ENCODE measurements at places on chromosomes 7 and 10.
A peak's percentile ranks its signal among the peaks of the same experiment; 100 is the strongest.

DNA sequence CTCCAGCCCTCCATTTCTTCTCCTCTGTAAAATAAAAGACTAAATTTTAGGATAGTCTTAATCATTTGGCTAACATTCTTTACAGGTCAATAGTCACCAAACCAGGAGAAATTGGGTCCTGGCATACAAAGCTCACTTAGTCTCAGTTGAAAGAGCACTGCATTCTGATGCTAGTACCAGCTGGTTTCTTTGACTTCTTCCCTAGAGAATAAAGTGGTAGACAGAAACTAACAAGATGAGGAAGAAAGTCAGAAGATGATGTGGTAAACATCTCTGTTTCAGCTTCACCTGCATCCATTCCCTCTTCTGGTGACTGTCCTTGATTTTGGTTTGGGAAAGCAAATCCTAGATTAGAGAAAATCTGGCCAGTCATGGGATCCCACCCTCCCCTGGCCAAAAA, 37.2 kb downstream of the NKX2-3 start:
- no peak for DNase-seq

DNA sequence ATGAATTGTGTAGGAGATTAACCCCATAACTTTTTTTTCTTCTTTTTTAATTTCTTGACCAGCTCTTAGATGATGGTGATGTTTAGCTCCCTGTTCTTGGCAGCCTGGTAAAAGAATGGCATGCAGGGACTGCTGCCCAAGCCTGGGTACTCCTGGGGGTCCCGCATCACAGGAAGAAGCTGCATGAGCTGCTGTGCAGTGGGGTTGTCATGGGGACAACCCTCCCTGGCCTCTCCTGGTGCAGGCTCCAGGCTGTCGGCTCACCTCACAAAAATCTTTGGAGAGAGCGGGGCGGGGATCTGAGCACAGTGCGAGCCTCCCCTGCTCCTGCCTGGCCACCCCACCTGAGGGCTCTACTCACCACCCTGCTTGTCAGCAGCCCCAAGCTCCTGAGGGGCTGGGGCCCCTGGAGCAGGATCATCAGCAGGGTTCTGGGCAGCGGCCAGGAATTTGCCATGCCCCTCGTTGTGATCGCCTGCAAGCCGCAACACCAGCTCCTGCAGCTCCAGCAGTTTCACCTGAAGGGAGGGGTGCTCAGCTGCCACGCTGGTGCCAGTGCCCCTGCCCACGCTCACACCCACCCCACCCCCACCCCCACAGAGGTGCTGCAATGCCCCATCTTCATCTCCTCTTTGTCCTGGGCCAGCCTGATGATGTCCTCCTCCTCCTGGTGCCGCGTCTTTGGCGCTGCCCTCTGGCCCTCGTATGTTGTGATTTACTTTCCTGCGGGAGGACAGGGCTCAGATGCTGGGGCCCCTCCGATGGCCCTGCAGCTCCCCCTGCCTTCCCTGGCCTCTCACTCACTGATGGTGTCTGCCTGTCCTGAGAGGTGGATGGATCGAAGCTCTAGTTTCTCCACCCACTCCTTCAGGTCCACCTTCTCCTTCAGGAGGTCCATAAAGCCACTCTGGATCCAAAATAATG, 15.5 kb upstream of the MTPAP start:
- no peak for DNase-seq

DNA sequence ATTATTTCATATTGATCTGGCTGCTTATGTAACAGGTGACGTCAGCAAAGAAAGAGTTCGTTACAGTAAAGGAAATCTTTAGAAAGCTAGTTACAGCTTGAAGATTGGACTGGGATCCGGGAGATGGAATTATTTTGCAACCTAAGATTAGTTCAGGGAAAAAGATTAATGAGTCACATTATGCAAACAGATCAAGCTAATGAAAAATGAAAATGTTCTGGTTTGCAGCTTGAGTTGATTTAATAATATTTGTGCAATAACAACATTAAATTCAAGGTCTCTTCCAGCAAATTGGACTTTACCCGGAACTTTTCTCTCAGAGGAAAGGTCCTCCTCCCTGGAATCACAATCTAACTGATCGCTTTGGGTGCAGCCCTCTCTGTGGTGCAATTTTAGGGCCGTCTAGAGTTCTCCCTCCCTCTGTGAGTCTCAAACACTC, 119.5 kb downstream of the OTUD1 start:
- no peak for DNase-seq

DNA sequence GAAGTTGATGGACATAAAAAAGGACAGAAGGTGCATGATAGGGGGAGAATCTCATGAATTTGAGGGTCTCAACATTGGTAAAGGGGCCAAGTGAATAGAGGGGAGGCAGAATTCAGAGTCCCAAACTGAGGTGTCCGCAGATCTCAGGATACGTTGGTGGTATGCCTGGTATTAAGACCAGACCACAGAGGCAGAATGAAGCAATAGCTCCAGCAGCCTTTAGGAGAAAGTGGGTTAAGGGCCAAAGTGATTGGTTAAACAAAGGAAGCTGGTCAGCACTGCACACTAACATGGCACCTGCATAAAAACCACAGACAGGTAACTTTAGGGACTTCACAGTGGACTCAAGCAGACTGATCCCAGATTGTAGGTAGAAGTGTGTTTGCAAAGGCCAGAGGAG, 37.5 kb downstream of the MEST start:
- DNase-seq = no peak

- no peak for DNase-seq
Measured at GRCh38 chr7:5838761-5839500, 41.7 kb upstream of the OCM start.

- no peak for DNase-seq
Measured at GRCh38 chr10:132698761-132699391, 87.1 kb downstream of the NKX6-2 start.

DNA sequence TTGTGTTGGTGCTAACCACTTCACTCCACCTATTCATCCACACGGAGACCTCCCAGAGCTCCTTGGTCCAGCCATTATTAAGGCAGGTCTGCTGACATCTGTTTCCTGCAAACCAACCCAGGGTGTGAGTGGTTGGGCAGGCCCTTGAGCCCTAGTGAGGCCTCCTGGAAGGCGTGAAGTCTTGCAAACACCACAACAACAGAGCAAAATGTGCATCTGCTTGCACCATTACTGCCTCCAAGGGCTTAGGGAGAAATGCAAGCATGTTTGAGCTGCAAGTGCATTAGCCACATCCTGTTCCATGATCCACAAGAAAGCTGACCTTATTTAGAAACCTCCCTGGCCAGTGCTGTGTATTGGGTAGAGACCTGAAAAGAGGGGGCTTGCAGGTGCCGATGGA, 325.5 kb downstream of the GRID1 start:
- DNase-seq = no peak

- DNase-seq = no peak
Measured at GRCh38 chr10:49083261-49083660, 32.1 kb downstream of the VSTM4 start.

- DNase-seq = no peak
Measured at GRCh38 chr10:126595160-126595559, 75.3 kb downstream of the C10orf90 start.

DNA sequence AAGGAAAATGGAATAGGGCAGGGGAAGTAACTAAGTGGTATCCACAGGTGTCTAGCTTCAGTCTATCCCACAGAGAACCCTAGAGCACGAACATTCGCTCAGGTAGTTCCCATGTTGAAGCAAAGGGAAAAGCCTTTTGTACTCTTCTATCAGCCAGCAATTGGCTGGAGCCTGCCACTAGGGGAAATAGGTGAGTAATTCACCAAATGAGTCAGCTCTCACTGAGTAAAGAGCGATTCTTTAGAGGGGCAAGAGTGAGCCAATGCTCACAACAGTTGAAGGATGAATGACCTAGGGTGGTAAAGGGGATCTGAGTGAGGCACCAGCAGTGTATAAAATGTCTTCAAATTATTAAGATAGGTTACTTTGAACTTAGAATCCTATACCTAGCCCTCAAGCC, 94.1 kb upstream of the ZNF800 start:
- no peak for DNase-seq

- DNase-seq = no peak
Measured at GRCh38 chr10:52703451-52703850, 69.1 kb downstream of the MBL2 start.

DNA sequence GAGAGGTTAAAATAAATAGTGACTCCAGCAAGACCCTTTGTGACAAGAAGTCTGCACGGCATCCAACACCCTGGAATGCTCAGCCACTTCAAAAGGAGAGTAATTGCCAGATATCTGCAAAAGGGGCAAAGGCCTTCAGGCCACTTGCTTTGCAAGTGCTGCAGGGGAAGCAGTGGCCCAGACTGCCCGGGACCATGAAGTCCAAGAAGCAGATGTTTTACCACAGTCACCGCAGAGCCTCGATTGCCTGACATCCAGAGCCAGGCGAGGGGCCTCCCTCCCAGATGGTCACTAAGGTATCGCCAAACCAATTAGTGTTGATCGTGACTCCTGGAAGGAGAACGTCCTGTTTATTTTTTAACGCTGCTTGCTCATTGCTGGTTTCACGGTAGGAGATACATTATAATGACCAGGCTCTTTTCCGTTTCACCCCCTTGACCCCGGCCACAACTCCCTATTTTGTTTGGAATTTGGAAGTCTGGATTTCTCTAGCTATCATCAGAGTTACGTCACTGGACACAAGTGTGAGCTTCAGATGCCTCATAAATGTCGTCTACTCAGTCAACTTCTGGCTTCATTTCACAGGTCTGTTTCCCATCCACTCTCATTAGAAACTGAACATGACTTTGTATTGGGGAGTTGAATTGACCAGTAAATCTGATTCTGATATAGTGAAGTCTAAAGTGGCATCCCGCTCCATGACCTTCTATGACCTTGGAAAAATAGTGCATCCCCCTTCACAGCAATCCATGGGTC, 276.2 kb downstream of the WDR11 start:
- DNase-seq = no peak

GRCh38 chr10:78215645-78216044, 182.0 kb downstream of the RPS24 start:
- peak; percentile 52 for DNase-seq

GRCh38 chr7:27532314-27532713, 130.4 kb downstream of the HIBADH start:
- no peak for DNase-seq

- peak; percentile 42 for DNase-seq
Measured at GRCh38 chr7:128383776-128384175, 22.3 kb upstream of the PRRT4 start.

GRCh38 chr10:121609426-121610380, 11.5 kb upstream of the FGFR2 start:
- DNase-seq = no peak

DNA sequence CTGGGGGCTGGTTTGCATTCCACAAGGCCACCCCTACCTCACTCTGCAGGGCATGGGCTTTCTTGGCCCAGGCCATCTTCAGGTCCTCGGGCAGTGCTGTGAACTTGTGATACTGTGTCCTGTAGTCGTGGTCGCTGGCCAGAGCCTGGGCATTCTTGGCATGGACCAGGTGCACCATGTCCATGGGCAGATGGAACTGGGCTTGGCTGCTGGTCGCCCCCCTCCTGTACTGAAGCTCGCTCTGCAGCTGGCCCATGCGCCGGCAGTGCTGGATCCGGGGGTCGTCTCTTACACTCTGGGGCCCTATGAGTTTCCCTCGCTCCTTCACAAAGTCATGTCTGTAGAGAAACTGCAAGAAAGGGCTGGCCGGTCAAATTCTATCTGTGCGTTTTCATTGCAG, 51.7 kb downstream of the HABP2 start:
- no peak for DNase-seq

DNA sequence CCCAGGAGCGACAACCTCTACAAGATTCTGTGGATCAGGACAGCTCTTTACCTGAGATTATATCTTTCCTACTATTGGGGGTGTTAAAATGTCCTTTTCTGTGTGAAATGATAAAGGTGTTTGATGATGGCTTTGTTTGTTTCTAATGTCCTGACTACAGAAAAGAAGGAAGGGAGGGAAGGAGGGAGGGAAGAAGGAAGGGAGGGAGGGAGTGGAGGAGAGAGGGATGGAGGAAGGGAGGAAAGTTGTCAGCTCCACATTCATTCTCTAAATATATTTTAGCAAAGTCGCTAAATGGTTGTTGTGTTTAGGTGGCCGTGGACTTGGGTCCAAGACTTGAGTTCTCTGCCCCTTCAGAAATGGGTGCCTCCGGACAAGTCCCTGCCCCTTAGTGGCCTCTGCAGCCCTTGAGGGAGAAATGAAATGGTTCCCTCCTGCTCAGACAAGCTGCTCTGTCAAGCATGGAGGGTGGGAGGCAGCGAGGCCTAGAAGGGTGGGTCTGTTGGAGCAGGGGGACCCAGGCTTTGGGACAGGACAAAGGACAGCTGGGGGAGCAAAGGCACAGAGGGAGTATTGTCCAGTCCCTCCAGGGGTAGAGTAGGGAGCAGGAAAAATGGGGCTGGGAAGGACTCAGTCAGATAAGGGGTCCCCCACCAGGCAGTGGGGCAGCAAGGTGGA, 4.4 kb downstream of the RGS10 start:
- no peak for DNase-seq

- DNase-seq = peak; percentile 34
Measured at GRCh38 chr10:122981066-122981464, 864 bp downstream of the PSTK start.

GRCh38 chr7:12725575-12726316, 38.3 kb downstream of the ARL4A start:
- DNase-seq = no peak

- no peak for DNase-seq
Measured at GRCh38 chr7:44112997-44113763, 9.0 kb downstream of the AEBP1 start.

- no peak for DNase-seq
Measured at GRCh38 chr7:85074-85882, 107.1 kb upstream of the FAM20C start.

- DNase-seq = no peak
Measured at GRCh38 chr10:114870486-114870885, 48.9 kb downstream of the FHIP2A start.

- no peak for DNase-seq
Measured at GRCh38 chr7:47153576-47153975, 428.3 kb downstream of the TNS3 start.

- DNase-seq = no peak
Measured at GRCh38 chr7:110808361-110808760, 282.6 kb upstream of the LRRN3 start.

GRCh38 chr10:79101560-79102497, 33.1 kb downstream of the ZMIZ1 start:
- no peak for DNase-seq

GRCh38 chr10:88045656-88046415, 182.4 kb downstream of the PTEN start:
- DNase-seq = peak; percentile 43

Measured in suppressor macrophage treated with lipopolysaccharide for 1 hour (primary cell).